ENCODE measurements at places on chromosomes 6 and 20.
A peak's percentile ranks its signal among the peaks of the same experiment; 100 is the strongest.

- no peak for DNase-seq
Measured at GRCh38 chr20:16844406-16844805, 96.2 kb downstream of the OTOR start.

GRCh38 chr20:56762829-56763228 lies 133.7 kb downstream of the TFAP2C start:
- no peak for DNase-seq

DNA sequence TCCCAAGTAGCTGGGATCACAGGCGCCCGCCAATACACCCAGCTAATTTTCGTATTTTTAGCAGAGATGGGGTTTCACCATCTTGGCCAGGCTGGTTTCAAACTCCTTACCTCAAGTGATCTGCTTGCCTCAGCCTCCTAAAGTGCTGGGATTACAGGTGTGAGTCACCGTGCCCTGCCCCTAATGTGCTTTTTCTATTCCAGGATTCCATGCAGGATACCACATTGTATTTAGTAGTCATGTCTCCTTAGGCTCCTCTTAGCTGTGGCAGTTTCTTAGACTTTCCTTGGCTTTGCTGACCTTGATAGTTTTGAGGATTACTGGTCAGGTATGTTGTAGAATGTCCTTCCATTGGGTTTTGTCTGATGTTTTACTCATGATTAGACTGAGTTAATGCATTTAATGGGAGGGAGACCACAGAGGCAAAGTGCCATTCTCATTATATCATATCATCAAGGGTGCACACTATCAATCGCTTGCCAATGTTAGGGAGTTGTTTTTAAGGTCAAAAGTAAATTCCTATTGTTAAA lies 39.6 kb upstream of the TNFAIP3 start:
- DNase-seq: no peak

- no peak for DNase-seq
Measured at GRCh38 chr6:14964556-14965270, 281.2 kb upstream of the JARID2 start.

DNA sequence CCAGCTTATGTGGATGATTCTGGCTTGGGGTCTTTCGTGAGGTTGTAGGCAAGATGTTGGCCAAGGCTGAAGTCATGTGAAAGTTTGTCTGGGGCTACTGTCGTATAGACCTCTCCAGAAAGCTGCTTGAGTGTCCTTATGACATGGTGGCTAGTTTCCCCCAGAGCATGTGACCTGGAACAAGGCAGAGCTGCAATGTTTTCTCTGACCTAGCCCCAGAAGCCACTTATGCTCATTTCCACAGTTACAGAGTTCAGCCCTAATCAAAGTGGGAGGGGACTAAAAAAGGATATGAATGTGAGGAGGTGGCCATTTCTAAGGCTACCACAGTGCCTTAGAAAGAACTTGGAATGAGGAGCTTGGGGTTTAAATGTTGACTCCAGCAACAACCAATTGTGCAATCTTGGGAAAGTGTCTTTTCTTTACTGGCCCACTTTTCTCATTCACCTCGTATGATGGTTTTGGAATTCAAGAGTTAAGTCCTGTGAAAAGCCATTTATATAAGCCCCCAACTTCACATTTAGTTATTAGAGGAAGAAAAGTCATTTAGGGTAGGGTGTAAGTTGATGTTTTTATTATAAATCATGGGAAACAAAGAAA lies 5.9 kb upstream of the ASXL1 start:
- DNase-seq: no peak

GRCh38 chr20:39853636-39854035 lies 835.4 kb downstream of the MAFB start:
- no peak for DNase-seq

- DNase-seq: no peak
Measured at GRCh38 chr20:24964506-24964840, 15.4 kb downstream of the CST7 start.

GRCh38 chr6:71676298-71676697 lies 210.1 kb upstream of the RIMS1 start:
- no peak for DNase-seq

GRCh38 chr6:138545621-138545980 lies 46.3 kb upstream of the NHSL1 start:
- no peak for DNase-seq

DNA sequence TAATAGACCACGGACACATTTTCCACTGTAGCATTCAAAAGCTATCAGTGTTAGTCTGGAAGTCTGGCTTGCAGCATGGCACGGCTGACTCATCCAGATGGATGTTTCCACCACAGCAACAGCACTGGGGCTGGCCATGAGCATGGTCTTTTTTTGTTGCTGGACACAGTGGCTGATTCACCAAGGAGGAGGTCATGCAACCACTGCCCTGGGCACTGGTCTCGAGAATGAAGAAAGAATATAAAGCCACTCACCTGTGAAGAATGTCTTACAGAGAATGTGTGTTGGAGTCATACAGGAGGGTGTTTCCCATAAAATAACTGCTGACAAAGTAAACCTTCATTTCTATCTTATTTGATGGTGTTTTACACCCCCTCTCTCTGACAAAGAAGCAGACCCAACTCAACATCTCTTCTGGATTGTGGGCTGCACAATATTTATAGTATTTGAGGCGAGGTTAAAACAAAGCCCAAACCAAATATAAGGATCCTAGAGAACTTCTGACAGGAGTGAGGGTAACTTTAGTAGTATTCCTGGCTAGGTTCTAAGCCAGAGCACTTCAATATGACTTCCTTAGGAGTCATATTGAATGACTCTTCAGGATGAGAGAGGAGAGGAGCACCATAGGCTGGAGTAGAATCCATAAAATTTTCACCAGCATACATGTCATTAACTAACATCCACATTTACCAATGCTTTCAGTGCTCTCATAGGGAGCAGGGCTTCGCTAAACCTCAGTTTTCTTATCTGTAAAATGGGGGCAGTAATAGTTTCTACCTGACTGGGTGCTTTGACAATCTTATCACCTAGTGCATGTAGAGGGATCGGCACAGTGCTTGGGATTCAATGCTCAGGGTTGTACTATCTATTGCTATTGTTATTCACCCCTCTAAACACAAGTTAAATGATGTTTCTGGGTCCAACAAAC lies 121.4 kb downstream of the KIF13A start:
- no peak for DNase-seq

DNA sequence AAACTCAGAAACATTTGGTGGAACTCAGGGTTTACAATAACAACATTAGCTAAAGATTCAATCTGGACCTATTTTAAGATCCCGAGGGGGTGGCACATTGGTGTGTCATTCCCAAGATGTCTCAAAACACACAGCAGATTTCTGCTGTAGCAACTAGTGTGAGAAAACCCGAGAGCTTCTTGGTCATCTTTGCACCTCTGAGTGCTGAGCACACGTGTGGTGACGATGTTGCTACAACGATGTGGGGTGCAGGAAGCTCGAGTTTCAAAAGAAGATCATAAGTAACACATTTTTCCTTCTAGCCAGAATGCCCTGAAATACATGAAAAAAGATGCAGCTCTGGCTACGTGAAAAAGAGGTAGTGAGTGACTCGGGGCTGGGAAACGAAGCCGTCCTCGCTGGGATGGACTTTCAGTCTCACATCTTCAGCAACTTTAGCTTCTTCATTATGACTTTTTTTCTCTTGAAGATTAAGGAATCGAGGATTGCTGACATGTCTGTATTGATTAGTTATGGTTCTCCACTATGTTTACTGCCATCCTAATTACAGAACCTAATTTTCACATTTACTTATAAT lies 1.5 kb downstream of the RAMACL start:
- no peak for DNase-seq

GRCh38 chr20:34120213-34120612 lies 8.2 kb upstream of the EIF2S2 start:
- no peak for DNase-seq

GRCh38 chr20:47051936-47052526 lies 157.4 kb downstream of the EYA2 start:
- DNase-seq: no peak

GRCh38 chr20:12210591-12210990 lies 292.9 kb downstream of the BTBD3 start:
- no peak for DNase-seq

DNA sequence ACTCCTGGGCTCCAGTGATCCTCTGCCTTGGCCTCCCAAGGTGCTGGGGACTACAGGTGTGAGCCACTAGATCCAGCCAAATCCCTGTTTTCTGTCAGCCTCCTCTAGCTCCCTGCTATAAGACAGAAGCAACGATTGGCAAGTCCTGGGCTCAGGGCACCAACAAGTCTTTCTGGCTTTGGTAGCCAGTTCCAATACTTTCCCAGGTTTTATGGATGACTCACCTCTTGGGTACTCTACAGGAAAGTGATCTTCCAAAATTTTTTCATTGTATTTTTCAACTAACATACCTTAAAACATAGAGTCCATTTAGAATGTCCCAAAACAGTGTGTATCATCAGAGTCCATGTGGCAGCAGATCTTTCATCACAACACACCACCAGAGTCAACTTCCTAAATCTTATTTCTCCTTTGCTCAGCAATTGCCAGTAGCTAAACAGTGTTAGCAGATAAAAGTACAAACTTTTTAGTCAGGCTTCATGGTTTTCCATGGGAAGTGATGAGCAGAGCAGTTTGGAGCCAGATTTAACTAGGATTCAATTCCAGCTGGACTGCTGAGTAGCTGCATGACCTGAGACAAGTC lies 13.3 kb downstream of the GABBR1 start:
- no peak for DNase-seq

- no peak for DNase-seq
Measured at GRCh38 chr20:37475252-37475651, 45.8 kb upstream of the NNAT start.

- peak; percentile 82 for DNase-seq
Measured at GRCh38 chr6:26421259-26422144, 18.8 kb upstream of the BTN3A3 start.

DNA sequence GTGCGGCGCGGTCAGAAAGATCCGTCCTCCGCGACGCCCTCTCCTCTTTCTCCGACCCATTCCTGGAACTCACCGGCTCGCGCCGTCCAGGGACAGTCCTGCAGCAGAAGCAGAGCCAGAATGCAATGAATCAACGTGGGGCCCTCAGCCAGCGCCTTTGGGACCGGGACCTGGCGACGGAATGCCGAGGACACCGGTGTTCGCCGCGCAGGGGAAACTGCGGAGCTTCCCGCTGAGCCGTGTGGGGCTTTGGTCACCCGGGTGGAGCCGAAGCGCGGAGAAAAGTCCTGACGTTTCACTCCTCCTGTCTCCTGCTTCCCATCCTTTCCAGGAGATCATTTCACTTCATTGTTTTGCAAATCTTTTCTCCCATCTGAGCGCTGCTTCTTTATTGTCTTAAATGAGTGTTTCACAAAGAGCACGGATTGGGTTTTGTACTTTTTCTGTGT lies 26.5 kb downstream of the ULBP1 start:
- no peak for DNase-seq

- DNase-seq: no peak
Measured at GRCh38 chr6:124881898-124882578, 80.2 kb upstream of the RNF217 start.

DNA sequence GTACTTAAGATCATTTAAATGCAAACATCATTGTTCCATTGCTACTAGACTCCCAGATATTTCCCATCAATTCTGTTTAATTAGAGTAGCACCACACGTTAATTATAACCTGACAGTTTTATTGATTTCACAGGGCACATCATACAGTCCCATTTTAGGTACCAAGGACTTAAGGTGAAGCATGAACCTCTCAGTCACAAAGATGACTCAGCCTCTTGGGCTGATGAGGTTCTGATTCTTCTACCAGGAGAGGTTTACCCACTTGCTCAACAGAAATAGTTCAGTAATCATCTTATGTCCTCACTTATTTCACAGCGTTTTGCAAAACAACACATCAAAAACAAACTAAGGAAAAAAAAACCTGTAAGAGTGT lies 98.5 kb downstream of the HIVEP2 start:
- DNase-seq: no peak

DNA sequence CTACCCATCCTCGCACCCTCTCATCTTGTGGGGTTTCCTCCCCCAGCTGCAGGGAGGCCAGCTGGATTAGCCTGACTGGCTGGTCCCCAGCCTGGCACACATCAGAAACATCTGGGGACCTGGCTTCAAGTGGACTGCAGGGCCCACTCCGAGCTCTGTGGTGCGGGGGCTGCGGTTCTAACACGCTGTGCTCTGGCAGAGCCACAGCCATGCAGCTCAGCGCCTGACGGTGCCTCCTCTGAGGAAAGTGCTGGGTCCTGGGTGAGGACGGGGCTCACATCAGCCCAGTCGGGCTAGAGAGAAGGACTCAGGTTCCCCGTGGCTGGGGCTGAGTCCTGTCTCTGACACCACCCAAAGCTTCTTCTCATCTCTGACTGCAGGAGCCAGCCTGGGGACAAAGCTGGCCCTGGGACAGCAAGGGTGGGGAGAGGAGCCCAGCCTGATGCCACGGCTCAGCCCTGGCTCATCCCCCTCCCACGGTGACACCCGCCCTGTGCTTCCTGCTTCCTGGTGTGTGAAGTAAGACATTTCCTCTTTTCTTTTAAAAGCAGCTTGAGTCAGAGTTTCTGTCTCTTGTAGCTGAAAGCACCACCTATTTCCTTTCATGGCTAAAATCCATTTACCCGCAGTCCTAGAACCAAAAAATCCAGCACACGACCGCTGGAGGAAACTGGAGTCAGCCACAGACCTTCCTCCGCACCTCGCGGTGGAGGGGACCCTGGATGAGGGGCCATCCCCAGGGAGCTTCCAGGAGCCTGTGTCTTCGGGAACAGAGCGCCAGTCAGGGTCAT lies 127.4 kb upstream of the AFDN start:
- DNase-seq: no peak

- no peak for DNase-seq
Measured at GRCh38 chr6:27478141-27478705, 5.3 kb upstream of the ZNF184 start.

DNA sequence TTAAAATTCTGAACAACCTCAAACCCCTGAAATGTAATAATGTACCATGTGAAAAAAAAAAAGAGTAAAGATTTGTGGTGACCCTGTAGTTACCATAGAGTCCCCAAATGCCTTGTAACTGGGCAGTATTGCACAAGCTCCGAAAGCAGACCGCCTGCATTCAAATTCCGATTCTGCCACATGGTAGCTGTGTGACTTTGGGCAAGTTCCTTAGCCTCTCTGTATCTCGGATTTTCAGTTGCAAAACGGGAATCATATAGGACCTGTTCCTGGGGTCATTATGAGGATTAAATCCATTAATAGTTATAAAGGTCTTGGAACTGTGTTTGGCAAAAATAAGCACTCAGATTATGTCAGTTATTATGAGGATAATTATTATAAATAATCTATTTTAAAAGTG lies 43.6 kb downstream of the TSPYL4 start:
- DNase-seq: no peak

- DNase-seq: peak; percentile 77
Measured at GRCh38 chr6:27138837-27139755, 108.4 kb upstream of the PRSS16 start.

GRCh38 chr20:43981540-43981939 lies 66.9 kb downstream of the TOX2 start:
- no peak for DNase-seq

- DNase-seq: no peak
Measured at GRCh38 chr20:46060301-46060881, 29.4 kb downstream of the NCOA5 start.

- DNase-seq: no peak
Measured at GRCh38 chr6:35216412-35216732, 2.6 kb downstream of the SCUBE3 start.

DNA sequence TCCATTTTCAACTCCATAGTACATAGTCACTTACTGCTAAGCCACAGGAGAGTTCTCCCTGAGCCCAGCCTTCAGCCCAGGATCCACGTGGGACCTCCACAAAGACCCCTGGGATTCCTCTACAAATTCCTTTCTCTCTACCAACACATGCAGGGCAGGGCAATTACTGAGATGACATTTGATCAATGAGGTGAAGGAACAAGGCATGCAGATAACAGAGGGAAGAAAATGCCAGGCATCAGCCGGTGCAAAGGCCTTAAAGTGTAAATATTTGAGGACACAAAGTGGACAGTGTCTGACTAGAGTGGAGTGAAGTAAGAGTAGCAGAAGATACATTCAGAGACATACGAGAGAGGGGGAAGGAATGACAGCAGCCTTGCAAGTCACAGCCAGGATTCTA lies 70.2 kb downstream of the HS3ST5 start:
- DNase-seq: no peak

All from SK-N-SH (cell line).